EL (cell line): ENCODE measurements at places on chromosomes 11 and 22.

DNA sequence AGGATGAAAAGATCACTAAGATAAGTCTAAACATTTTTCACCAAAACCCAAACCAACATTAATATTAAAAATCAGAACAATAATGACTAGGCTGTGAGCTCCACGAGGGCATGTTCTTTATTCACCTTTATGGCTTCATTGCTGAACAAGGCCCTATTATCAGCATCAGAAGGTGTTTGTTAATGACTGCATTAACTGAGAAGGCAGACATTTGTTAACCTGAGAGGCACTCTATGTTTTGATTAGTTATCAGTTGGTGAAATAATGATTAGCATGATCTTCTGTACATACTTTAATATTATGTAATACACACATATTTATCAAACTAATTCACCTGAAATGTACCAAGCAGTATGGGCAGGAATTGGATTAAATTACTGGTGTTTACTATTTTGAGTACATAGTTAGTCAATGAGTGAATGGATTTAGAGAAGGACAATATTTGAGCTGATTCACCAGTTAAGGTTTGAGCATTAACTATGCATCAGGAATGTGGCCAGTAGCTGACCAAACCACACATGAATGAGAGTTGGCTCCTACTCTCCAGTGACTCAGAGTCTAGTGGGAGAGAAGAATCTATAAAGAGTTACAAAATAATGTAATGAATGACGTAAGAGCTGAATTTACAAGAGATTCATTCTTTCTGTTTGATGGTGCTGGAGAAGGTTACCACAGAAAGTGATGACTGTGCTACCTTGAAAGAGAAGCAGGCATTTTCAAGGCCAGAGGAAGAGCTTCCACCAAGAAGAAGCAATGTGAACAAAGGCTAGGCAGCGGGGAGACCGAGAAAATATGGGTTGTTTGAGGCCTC is 6.7 kb downstream of the IL18 start:
- peak; percentile 98 for DNase-seq

DNA sequence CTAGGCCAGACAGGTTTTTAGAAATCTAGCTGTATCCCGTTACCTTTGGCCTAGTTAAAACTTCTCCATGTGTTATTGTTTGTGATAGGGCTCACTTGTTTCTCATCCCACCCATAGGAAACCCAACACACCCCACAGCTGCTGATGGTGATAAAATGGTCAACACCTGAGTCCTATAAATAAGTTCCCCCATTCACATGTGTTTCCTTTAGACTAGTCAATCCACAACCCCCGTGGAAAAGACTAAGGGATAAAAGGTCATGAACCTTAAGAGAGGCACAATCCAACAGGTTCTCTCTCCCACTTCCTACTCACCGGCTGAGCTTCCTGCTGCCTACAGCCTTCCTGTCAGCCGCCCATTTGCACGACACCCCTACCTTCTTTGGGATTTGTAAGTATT is 768.4 kb downstream of the JRKL start:
- no peak for DNase-seq

DNA sequence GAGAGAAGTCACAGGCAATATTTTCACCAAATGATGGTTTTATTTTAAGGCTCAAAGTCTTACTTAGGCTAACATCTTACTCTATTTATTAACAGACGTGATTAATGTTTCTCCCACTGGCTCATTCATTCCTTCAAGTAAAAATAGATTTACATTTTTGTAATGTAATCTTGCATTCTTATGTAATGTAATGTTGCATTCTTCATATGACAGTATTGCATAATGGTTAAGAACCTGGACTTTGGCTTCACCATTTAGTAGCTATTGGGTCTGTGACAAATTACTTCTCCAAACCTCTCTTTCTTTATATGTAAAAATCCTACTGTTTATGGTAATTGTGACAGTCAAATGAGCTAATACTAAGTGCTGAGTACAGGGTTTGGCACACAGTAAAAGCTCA is 3.3 kb upstream of the DIXDC1 start:
- no peak for DNase-seq

DNA sequence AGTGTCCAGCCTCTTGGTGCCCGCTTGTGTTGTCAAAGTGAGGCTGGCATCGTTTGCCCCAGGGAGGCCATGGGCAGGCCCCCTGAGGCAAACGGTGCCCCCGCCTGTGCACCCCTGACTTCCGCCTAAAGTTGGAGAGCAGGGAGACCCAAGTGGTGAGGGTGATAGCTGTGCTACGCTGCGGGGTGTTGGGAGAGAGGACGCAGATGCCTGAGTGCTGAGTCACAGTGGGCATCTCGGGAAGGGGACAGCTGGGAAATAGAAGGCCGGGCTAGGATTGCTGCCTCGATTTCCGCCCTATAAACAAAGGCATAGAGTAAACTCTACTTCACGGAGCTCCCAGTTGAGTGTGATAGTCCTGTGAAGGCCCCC is 5.8 kb downstream of the GRIK4 start:
- peak; percentile 69 for DNase-seq

DNA sequence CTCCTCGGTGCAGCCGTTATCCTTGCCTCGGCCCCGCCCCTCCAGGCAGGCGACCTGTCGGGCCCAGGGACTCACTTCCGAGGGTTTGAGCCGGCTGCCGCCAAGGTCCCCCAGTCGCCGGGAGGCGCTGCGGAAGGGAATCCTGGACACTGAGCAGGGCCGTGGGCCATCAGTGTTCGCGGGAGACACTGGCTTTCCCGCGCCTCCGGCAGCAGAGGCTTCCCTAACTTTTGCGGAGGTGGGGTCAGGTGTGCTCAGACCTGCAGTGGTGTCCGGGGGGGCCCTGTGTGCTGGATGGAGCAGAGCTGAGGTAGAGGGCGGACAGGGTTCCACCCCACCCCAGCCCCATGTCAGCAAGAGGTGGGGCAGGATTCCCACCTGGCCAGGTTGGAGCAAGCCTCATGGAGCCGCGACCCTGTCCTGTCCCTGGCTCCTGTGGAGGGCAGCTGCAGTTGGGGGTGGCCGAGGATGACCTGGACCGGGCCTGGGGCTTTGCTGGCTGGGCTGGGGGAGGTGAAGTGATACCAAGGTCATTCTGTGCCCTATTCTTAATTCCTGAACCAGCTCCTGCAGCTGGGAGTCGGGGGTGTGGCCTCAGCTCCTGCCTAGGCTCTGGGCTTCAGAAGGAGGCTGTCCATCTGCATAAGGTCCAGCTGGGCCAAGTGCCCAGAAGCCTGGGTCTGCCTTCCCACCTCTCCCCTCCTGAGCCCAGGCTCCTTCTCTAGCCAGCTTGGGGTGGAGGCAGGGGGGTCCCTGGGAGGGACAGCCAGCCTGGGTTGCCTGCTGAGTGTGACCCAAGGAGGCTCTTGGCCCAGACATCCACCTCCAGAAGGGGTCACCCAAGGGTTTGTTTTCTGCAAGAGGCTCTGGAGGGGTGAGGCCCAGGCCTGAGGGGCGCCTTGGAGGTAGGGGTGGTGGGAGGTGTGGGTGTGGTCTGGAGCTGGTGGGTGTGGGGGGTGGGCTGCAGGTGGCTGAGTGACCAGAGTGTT is 8.4 kb downstream of the TSPAN4 start:
- DNase-seq: no peak

GRCh38 chr22:26050079-26050478 is 119.2 kb upstream of the SEZ6L start:
- no peak for DNase-seq

DNA sequence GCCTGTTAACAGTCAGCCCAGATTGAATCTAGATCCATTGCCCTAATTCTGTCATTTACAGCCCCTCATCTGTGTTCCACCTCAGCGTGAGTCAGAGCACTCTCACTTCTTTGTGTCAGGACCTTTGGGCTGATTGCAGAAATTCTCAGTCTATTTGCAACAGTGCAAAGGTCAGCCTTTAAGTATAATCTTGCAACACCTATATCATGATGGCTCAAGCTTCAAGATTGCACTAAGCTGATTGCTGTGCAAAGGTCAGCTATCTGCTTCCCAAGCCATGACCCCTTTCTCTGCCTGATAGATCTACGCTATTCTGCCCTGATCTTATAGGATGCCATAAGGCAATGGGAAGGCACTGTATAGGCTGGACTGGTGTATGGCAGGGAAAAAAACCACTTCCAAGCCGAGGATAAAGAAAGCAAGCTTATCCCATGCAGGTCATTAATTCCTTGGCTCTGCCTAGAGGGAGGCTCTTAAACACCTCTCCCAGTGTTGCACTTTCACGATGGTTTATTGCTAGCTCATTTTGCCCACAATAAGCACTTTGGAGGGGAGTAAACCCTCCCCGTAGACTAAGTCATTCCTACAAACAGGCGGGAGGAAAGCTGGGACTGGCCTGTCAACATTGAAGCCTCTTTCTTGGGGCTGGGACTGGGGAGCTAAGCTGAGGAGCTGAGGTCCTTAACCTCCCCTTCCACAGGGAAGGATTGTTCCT is 100.6 kb downstream of the RRAS2 start:
- DNase-seq: peak; percentile 65

GRCh38 chr11:74311352-74311926 is at the start of gene P4HA3:
Gene P4HA3, minus strand, starts transcription at chr11:74311640. Its CDS starts 29 bp downstream, at chr11:74311611.
- DNase-seq: peak; percentile 52

DNA sequence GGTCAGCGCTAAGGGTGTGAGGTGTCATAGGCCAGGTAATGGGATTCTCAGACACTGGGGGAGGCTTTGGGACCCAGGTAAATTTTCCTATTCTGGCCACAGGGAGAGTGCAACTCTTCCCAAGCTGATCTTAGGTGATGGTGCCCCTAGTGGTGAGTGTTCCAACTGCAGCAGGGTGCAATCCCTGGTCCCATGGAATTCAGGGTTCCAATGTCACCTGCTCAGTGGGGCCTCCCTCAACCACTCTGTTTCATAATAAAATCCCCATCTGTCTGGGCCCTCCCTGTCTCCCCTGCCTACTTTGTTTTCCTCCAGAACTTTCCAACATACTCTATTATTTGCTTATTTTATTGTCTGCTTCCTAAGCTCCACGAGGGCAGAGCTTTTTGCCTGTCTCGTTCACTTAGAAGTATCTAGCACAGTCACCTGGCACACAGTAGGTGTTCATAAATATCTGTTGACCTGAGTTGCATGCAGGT is 2.9 kb upstream of the SGSM1 start:
- peak; percentile 40 for DNase-seq

GRCh38 chr11:29826878-29827277 is 190.0 kb downstream of the KCNA4 start:
- DNase-seq: no peak

DNA sequence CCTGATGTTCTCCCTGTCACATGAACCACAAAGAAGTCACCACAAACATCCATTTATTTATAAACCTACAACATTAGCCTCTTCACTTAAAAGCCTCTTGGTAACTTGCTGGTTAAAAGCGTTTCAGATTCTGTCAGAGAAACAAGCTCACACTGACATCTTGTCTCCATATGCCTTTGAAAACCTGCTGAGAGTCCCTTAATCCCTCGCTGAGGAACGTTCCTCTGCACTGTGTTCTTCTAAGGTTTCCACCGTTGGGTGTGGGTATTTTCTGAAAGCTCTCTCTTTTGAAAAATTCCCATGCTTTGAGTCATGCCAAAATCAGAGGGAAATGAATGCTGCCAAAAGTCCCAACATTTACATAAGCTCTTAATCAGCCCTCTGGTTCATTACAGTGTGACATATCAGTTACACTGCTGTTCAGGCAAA is 149.8 kb downstream of the CCDC34 start:
- DNase-seq: peak; percentile 95

DNA sequence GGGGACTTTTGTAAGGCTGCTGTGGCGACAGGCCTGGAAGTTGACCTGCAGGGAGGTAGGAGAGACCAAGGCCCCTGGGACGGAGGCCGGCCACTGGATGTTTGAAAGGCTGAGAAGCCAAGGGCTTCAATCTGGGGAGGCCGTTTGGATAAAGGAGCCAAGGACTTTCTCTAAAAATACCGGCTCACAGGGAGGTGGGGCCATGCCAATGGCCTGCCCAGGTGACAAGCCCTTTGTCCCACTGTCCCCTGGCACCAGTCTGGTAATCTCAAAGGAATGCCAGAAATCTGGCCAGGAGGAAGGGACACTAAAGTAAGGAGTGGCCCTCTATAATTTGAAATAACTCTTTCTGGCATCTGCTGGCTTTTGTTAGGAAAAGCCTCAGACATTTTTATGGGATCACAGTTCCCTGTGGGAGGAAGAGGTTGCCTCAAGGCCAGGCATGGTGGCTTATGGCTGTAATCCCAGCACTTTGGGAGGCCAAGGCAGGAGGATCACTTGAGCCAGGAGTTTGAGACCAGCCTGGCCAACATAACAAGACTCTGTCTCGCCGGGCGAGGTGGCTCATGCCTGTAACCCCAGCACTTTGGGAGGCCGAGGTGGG is 1.9 kb upstream of the CHKA start:
- DNase-seq: no peak

GRCh38 chr11:13010749-13011465 is 1.8 kb downstream of the RASSF10 start:
- DNase-seq: no peak

- no peak for DNase-seq
Measured at GRCh38 chr11:116115801-116116200, 611.6 kb upstream of the CADM1 start.

GRCh38 chr11:455566-456147 is 5.6 kb downstream of the PTDSS2 start:
- no peak for DNase-seq

- DNase-seq: no peak
Measured at GRCh38 chr22:26075251-26075650, 94.0 kb upstream of the SEZ6L start.

GRCh38 chr11:130146796-130147195 is 12.8 kb upstream of the ST14 start:
- no peak for DNase-seq

- DNase-seq: no peak
Measured at GRCh38 chr11:62928011-62928410, 6.8 kb upstream of the CHRM1 start.

DNA sequence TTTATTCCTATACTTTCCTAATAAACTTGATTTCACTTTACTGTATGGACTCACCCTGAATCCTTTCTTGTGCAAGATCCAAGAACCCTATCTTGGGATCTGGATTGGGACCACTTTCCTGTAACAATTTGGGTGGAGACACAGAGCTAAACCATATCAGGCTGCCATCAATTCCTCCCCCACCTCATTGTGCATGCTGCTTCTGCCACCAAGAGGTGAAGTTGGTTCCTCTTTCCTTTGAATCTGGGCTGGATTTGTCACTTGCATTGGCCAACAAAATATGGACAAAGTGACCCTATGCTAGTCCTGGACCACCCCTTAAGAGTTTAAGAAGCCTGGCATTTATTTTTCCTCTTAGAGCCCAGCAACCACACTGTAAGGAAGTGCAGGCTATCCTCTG is 39.4 kb upstream of the CEP295 start:
- DNase-seq: no peak

DNA sequence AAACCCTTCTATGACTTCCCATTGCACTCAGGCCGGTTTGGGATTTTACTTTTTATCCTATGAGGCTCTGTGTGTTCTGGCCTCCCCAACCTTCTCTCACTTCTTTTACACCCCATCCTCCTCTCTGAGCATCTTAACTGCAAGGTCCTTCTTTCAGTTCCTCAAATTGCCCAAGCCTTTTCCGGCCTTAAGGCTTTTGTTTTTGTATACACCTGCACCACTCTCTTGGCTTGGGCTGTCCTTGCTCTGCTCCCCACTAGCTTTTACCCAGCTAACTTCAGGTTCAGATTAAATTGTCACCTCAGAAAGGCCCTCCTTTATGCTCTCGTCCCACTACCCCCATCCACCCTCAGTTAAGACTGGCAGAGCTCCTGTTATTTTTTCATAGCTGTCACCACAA is 55.5 kb downstream of the FAM83F start:
- DNase-seq: no peak
